ENCODE measurements at places on chromosomes 7 and 10.

- DNase-seq: no peak
Observed at GRCh38 chr10:112813866-112814591, 136.0 kb upstream of the TCF7L2 start.

GRCh38 chr10:43231523-43232078, 35.3 kb downstream of the RASGEF1A start:
- DNase-seq: peak; percentile 13

GRCh38 chr10:89646889-89647657, 2.0 kb upstream of the PANK1 start:
- no peak for DNase-seq

GRCh38 chr10:67969875-67970274, 85.4 kb downstream of the SIRT1 start:
- DNase-seq: no peak

GRCh38 chr7:76281706-76282343, 20.6 kb upstream of the HSPB1 start:
- no peak for DNase-seq

DNA sequence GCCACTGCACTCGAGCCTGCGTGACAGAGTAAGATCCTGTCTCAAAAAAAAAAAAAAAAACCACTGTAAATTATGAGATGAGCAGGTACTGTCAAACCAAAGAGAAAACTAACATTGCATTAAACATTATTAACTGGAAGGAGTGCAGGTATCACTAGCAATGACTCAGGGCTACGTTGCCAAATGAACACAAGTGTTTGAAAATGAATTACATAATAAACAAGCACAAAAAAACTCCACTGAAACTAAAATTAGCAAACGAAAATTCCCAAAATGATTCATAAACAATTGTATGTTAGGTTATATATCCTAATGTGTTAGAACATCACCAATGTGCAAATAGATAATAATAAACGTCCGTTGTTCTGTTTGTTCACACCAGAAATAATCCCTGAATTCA, 42.8 kb downstream of the NSUN6 start:
- DNase-seq: no peak

- no peak for DNase-seq
Observed at GRCh38 chr7:1651031-1651446, 19.0 kb upstream of the ELFN1 start.

GRCh38 chr10:120755771-120756170, 95.4 kb upstream of the WDR11 start:
- DNase-seq: no peak

GRCh38 chr10:44986179-44986578, 7.6 kb upstream of the DEPP1 start:
- DNase-seq: no peak

DNA sequence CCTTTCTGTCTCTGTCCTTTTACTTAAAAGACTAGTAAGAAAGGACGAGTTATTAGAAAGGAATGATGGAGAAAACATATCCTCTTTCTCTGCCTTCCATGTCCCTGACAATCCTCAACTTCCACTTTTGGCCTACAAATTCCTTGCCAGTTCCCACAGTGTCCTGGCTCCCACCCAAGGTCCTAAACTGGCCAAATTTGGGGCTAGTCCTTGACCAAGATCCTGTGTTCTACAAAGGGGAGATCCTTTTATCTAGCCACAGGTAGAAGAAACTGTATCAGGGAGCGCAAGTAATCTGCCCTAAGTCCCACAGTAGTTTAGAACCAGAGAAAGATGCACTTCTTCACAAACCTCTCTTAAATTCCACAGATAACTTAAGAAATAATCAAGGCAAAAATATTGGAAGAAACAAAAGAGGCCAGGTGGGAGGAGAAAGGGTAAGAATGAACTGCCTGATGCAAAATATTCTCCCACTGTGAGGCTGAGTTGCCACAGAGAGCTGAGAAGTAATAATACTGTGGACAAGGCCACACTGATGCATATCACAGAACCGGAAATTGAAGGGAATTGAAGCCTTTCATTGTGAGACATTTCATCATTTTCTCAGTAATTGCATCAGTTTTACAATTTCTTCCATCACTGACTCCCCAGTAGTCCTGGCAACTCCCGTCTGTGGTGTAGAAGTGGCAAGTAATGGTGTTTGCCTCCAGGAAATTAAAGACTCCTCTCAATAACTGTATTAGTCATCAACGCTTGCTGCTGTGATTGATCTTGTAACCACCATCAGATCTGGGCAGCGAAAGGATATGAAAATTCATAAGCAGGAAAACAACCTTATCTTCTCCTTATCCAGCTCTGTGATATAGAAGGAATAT, 47.2 kb downstream of the DNAJC12 start:
- DNase-seq: no peak

GRCh38 chr7:43677864-43678263, 51.5 kb downstream of the COA1 start:
- no peak for DNase-seq

- DNase-seq: peak; percentile 86
Observed at GRCh38 chr10:86535132-86535882, 13.7 kb upstream of the WAPL start.

DNA sequence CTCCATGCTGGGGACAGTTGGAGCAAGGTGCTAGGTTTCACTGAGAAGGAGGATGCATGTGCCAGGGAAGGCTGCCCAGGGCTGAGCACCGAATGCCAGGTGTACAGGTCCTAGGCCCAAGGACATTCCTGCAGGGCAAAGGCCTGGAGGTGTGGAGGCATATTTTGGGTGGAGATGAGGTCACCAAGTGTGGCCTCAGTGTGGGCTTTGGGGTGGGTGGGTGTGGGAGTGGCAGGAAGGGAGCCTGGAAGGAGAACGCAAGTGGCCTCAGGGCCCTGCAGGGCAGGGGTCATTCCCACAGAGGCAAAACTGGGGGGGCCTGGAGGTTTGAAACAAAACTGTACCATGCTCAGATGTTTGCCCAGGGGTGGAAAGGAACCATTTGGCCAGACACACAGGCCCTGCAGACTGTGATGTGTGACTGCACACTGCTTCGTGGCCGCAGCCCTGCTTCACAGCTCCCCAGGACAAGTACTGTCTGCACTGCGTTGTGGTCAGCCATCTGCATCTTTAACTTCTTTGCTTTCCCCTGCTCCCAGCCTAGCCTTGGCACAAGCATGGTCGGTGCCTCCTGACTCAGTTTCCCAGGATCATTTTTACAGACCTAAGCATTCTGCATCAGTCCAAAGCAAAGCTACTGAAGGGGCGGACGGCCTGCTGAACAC, 5.1 kb downstream of the PLPP4 start:
- DNase-seq: no peak

GRCh38 chr10:30997536-30998235, 34.0 kb downstream of the ZNF438 start:
- DNase-seq: no peak

GRCh38 chr10:58017719-58018367, 249.9 kb downstream of the IPMK start:
- no peak for DNase-seq

DNA sequence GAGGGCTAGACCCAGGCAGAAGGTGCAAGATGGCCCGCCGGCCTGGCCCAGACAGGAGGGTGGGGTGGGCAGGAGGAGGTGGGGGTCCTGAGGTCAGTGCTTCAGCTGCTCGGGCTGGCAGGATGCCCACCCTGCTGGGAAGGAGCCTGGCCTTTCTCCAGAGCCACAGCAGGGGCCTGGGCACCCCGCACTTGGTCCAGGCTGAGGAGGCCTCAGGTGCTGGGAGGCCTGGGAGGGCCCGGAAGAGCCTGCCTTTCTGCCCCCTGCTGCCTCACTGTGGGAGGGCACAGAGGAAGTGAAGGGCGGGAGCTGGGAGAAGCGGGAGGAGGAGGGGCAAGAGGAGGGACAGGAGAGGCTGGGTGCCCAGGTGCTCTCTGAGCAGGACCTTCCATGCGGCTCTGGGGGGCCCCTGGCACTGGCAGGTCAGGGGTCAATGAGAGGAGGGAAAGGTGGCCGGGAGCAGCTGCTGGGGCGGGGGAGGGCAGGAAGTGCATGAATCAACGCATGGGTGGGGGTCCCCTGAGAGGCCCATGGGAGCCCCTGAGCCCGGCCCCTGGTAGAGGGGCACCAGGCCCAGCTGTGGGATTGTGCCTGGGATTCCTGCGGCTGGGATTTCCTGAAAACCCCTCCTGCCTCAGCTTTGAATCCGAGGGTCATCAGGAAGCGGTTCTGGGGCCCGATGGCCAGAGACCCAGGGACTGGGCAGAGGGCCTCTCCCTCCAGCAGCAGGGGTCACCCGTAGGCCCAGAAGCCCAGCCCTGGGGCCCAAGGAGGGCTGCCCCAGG, 49.9 kb downstream of the PWWP2B start:
- DNase-seq: peak; percentile 87

DNA sequence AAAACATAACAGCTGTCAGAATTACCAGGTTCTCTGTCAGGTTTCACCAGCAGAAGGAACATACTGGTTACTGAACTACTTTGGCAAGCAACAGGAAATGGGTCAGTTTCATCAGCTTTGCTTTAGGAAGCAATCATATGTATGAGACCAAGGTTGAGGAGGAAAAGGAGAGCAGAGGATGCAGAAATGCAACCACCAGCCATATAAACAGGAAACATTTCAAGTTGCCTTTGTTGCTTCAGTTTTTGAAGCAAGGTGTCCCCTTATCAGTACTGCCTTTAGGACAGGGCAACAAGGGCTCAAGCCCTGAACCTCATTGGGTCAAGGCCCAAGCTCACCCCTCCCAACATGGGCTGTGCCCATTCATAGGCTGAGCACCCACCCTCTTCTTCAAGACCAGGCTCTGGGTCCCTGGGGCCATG, 10.2 kb downstream of the HIPK2 start:
- no peak for DNase-seq

DNA sequence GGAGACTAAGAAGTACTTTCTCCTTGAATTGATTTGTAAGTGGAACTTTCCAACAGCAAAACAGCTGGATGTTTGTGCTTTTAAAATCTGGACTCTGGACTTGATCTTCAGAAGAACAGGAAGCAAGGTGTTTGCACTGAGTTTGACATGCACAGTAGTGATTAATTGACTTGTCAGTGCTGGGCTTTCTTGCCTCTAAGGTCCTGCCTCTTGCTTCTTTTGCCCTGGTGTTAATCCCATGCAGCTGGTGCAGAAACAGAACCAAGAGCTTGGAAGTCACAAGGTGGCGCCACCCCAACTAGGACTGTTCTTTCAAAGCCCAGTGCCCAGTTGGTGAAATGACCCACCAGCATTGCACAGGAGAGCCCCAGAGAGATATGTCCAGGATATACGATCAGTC, 66.8 kb upstream of the SEPHS1 start:
- peak; percentile 56 for DNase-seq

DNA sequence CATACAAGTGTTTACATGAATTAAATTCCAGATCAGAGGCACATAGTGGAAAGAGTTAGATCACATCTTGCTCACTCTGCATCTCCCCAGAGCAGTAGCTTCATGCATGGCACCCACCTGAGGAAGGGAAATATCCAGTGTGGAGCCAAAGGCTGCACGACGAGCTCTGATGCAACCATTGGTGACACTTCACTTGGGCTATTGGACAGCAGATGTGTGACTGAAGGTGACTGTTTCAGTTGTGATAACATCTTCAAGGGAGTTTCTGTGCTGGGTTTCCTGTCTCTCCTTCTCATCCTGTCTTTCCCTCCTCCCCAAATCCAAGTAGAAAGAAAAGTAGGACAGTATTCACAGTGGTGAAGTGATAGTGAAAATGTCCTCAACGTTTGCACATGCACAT, 115.0 kb downstream of the TAF3 start:
- DNase-seq: no peak

DNA sequence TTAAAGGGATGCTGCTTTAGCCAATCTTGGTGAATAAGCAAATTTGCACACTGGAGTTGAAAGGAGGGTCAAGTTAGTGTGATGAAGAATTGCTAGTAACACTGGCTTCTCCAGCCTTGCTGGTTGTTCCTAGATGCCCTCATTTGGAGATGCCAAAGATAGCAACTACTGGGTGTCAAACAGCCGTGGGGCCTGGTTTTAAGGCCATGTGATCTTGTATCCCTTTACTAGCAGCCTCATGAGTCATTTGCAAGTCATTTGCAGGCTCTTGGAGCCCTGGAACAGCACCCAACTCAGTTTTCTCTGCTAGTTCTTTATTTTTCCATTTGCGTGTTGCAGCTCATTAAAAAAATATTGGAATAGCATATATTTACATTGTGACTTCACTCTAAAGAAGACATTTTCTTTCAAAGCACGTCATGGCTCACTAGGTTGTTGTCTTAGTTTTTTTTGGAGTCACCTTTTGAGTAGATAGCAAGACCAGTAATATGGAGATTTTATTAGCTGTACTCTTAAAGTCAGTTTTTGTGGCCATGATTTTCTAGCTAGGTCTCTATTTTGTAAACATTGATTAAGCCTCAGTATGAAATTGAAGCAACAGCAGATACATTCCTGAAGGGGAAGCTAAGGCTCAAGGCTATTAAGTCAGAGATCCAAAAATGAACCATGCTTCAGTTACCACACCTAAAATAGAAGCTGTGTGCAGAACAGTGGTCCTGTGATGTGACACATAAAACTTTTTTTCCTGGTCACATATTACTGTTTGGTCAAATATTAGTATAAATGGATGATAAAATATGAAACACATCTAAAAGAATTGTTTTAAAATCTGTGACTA, 1.3 kb downstream of the LSMEM1 start:
- no peak for DNase-seq

DNA sequence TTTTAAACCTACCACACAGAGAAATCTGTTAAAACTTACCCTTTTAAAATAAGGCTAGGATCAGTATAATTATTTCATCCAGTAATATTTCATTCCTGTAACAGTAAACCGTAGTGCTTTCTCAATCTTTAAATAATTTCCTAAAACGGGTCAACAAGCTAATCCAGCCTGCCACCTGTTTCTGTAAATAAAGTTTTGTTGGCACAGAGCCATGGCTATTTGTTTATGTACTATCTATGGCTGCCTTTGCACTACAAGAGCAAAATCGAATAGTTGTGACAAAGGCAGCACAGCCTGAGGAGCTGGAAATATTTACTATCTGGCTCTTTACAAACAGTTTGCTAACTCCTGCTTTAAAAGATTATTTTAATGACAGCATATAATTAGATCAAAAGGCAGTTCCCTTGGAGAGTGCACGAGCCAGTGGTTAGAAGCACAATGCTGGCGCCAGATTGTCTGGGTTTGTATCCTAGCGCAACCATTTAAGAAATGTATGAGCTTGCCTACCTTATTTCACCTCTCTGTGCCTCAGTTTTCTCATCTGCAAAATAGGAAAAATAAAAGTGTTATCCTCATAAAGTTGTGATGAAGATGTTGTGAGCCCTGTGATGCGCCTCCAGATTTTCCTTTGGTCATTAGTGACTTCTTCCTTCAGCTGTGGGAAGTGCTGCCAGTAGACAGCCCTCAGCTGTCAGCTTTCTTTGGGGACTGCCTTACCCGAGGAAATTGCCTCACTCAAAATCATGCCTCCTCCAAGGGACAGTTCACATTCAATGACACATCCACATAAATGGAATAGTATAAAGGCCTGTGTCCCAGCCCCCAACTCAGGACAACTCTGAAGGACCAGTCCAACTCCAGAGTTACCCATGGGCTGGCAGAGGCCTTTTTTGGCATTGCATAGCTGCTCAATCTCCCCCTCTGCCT, 11.8 kb upstream of the MIOS start:
- DNase-seq: no peak

GRCh38 chr7:148972375-148972774, 55.9 kb downstream of the PDIA4 start:
- no peak for DNase-seq

All from left colon (tissue), 2 donors.